ENCODE measurements at places on chromosomes 4 and X.

DNA sequence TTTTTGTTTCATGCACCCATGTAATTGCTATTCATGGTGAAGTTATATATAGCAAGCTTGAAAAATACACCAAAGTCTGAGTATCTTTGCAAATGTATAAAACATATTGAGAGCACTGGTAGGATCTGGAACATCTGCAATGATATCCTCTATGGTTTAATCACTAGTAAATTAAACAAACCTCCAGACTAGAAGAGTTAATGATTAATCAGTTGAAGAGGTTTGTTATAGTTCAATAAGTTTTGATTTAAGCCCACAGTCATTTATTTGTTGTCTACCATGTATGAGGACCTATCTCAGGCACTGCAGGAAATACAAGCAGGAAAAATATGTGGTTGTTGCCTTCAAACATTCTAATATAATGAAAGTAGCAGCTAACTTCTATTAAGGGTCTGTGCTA is 16.5 kb downstream of the CYBB start:
- DNase-seq, result no peak

DNA sequence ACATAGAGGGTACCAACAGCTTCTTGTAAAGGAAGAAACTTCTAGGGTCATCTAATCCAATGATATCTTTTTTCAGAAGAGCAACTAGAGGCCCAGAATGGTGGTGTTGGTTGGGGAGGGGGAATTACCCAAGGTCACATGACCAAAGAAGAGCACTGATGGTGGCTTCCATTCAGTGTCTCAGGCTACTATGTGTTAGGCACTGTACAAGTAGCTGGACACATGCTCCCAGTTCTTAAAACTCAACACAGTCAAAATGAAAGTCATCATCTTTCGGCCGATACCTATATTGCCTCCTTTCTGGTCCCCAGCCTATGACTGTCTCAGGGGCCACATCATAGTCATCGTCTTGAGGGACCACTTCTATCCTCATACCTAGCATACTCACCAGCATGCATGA is 88.1 kb downstream of the ARHGAP6 start:
- no peak for DNase-seq

DNA sequence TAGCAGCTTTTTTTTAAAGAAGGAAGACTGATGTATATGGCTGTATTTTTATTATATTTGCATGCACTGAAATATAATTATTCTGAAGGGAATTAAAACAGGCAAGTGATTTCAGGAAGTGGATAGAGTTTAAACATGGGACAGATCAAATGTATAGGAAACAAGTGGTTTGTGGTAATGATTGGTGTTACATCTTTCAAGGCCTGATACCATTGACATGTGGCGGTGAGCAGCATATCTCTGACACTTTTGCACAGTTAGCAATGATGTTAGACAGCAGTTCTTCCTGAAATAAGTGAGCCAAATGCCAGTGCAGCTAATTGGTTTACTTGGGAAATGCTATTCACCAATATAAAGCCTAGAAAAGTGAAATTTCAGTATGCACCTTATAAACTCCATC is 272.1 kb downstream of the RPA4 start:
- DNase-seq, result no peak

DNA sequence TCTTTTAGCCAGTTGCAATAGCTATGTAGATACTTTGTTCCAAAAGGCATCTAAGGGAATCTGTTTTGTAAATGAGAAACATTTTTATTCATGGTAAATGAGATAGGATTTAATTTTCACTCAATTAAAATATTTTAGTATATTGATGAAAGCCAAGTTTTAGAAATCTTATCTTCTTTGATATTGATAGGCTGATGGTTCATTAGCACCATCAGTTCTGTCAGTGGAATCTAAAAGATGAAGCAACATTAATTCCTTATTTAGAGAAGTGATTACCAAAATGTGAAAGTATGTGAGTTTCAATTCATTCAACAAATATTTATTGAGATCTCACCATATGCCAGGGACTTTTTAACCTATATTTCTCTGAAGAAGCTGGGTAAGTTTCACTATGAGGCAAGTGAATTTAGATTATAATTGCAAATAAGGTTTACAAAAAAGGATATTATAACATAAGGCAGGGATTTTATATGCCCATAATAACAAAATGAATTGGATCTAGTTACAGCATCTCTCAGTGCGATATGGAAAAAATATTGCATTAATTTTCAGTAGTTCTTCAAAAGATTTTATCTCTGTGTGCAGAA is 79.3 kb downstream of the GABRB1 start:
- DNase-seq, result no peak

DNA sequence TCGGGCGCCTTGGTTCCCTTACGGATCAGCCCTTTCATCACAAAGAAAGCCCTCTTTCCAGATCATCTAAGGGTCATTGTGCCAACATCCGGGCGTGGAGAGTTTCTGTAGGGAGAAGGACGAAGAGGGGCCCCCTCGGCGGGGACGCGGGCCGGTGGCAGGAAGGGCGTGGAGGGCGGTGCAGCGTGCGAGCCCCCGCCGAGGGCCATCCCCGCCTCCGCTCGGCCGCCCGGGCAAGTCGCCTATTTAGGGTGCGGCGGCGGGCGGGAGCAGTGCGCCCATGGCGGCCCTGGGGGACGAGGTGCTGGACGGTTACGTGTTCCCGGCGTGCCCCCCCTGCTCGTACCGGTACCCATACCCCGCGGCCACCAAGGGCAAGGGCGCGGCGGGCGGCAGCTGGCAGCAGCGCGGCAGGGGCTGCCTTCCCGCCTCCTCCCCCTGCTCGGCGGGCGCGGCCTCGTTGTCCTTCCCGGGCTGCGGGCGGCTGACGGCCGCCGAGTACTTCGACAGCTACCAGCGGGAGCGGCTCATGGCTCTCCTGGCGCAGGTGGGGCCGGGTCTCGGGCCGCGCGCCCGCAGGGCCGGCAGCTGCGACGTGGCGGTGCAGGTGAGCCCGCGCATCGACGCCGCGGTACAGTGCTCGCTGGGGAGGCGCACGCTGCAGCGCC is at the start of gene ZAR1:
TSS of gene ZAR1 (plus strand) at position 241 of the 668 bp plus-strand sequence. CDS start at position 281, 40 bp downstream.
- DNase-seq, result no peak

- no peak for DNase-seq
Observed at GRCh38 chrX:148416142-148416541, 84.3 kb upstream of the AFF2 start.

DNA sequence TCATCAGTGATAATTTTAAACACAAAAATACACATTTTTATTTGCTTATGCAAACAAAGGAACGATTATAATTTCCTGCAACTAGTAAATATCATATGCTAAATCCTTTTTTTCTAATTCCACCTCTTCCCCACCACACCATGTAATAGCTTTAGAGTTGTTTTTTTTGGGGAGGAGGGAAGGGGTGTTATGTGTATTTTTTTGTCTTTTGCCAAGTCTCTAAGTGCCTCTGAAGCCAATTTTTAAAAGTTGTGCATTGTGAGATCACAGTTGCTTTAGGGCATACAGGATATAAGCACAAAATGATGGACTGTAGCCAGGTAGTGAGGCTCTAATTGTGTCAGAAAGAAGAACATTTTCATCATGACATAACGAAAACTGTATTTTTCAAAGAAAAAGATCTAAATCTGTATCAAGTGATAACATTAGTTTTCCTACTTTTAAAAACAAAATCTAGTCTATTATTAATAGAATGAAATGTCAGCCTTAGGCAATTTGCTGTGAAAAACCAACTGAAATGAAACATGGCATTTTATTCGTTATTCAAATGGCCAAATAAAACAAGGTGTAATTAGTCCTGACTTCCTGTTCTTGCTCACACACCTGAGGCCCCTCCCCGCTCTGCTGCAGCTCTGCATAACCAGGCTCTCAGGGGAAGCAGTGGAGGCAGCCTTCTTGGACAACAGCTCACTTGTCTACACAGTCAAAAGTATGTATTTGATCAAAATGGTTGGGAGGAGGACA is 157.4 kb downstream of the PALLD start:
- no peak for DNase-seq

DNA sequence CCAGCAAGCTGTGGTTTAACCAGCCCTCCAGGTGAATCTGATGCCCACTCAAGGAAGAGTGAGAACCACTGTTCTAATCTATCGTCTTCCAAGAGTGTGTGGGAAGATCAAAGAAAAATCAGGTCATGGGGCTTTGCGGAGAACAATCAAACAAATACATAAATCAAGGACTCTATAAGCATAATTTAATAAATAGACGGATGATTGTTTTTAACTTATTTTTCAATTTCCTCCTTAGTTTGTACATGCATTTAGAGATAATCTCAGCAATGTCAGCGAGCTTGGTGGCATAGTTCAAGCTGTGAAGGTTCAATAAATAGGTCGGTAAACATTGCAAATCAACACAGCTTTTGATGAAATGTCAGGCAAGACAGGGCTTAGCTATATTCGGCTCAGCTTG is 84.9 kb downstream of the DMD start:
- DNase-seq, result no peak

GRCh38 chrX:77900688-77901087 is 1.4 kb downstream of the COX7B start:
- no peak for DNase-seq

GRCh38 chrX:73127700-73128241 is 48.5 kb upstream of the PABPC1L2A start:
- no peak for DNase-seq

GRCh38 chrX:136067966-136068365 is 79.4 kb upstream of the FHL1 start:
- no peak for DNase-seq

- DNase-seq, result no peak
Observed at GRCh38 chr4:110612631-110613269, 10.1 kb downstream of the PITX2 start.

DNA sequence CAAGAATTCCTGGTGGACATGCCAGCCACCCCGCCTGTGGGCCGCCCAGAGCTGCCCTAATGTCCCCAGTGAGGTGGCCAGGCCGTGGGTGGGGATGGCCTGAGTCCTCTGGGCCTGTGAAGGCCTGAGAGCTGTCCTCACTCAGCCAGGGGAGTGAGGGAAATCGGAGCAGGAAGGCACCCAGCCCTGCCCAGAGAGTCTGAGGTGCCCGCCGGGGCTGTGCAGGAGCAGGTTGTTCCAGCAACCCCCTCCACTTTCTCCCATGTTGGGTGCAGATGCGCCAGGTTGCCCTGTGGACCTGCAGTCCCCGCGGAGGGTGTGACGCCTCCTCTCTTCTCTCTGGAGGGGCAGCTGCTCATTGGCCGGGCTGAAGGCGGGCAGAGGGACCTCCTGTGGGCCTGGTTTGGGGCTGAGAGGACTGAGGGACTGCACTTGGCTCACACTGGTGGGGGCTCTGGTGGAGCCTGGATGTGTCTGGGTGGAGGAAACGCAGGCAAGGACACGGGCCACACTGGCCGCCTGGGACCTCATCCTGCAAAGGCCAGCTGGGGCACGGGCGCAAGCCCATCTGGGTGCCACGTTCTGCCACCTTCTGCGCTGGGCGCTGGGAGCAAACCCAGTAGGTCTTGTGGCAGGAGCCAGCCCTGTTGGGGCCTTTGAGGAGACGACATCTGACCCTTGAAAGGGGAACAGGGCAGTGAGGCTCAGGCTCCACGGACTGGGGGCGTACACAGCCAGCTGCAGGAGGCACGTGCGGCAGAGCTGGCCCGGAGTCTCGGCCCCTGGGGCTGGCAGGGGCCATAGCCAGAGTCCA is 14.0 kb downstream of the DOK7 start:
- DNase-seq, result no peak

DNA sequence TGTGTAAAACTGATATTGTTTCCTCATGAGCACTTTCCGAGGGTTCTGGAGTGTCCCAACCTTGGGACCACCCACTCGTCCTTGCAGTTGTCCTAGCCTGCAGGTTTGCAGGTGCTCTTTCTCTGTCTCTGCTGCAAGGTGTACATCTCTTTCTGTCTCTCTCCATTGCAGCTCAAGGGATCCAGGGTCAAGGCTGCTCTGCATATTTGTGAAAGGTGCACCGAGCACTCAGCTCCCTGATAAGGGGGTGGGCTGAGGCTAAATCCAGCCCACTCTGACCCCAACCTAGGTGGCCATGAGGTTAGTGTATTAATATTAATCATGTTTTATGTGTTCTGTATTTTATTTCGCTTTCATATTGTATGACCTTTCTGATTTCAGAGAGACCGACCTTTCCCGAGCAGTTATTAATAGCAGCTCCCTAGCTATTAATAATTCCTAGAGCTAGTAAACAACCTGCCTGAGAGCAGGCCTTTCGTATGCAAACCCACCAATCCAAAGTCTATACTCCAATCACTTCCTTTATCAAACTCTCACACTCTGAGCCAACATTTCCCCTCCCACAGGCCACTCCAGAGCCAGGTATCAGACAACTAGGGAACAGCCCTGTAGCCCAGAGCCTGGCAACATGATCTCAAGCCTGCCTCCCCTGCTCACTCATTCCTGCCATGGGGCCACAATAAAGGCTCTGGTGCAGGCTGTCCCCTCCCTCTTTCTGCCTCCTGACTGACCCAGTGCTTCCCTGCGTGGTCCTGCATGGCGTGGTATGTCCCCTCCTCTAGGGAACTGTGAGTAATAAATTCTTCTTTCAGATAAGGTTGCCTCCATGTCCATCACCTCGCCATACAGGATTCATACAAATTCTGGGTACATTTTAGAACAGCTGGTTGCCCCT is 73.9 kb downstream of the SLC2A9 start:
- DNase-seq, result no peak

- DNase-seq, result no peak
Observed at GRCh38 chr4:106691749-106692148, 323.2 kb upstream of the GIMD1 start.

DNA sequence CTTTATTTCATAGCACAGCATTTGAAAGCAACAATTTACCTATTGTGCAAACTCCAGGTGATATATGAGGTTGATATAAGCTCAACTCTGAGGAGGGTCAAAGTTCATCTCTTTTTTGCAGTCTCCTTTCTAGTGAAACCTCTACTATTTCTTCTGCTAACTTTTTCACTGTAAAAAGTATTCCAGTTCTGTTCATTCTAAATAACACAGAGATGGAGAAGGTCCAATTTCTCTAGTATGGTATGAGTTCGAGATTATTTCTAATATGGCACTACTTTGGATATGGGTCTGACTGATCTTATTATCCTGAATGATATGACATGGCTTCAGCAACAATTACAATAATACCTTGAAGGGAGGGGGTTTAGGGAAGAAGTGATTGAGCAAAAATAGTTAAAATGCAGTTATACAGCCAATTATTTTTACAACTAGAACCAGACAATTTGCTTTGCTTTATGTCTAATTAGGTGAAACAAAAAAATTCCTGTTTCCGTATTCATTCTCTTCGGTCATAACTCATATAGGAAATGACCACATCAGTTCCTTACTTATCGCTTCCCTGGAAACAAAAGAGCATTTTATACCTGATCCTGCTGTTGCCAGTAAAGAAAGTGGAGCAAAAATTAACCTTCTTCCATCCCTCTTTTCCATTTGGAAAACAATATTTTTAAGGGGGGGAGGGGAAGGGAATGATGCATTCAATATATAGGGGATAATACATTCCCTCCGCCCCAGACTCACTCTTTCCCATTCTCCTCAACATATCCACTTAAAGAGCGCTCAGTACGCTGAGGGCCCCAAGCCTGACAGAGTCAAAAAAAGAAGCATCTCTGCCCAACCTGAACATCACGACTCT is 1.0 kb downstream of the TBC1D9 start:
- DNase-seq, result no peak

GRCh38 chrX:13376857-13377549 is 57.1 kb upstream of the ATXN3L start:
- DNase-seq, result peak; percentile 99

GRCh38 chrX:53261355-53261972 is 19.9 kb downstream of the IQSEC2 start:
- no peak for DNase-seq

GRCh38 chr4:144902614-144903013 is 195.4 kb downstream of the ANAPC10 start:
- no peak for DNase-seq

All from GM04503 (cell line).